Aorta (tissue), 5 donors: ENCODE measurements at places on chromosomes 7 and 10. TPM values are rescaled to one million over a fixed set of nuclear protein-coding genes. Genes with fewer than 3 reads are reported as not detected.

GRCh38 chr7:140062528-140063299 lies at the start of gene PARP12:
TSS of gene PARP12 (minus strand) at chr7:140062951. CDS start at chr7:140062847, 104 bp downstream.
- DNase-seq = peak; percentile 96

- no peak for DNase-seq
These were observed 493.6 kb downstream of the GALNT17 start for GRCh38 chr7:71625545-71625944.

DNA sequence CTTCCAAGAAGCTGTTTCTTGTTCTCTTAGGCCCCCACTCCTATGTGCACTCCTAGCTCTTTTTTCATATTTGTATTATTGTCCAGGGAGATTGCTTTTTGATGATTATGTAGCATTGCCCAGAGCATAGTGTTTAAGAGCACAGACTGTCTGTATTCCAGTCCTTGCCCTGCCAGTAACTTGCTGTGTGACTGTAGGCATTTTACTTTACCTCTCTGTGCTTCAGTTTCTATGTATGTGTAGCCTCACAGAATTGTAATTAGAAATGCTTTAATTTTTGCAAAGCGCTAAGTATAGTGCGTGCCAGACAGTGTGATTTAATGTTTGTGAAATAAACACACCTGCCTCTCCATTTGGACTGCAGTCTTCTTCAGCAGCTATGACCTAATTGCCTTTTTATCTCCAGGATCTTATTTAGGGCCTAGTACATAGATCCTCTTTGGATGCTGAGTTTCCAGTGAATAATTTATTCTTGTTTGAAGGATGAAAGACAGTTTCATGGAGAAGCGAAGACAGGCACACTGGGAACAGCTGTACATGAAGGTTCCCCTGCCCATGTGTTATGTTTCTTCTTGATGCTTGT lies 1.4 kb downstream of the SEC23IP start:
- no peak for DNase-seq

- DNase-seq = no peak
These were observed 37.2 kb upstream of the RTKN2 start for GRCh38 chr10:62305813-62306212.

Gene SNX10
- 5.6 TPM for total RNA-seq

Gene PRSS2
- 12.0 TPM for total RNA-seq

Gene CTNNA3
- 8.8 TPM for total RNA-seq

Gene LMOD2
- total RNA-seq = not detected

Gene CUEDC2
- total RNA-seq = 48.2 TPM

Gene TYSND1
- 10.9 TPM for total RNA-seq
